ENCODE measurements at places on chromosomes 13 and 19.

GRCh38 chr13:91045351-91046034 is 302.0 kb upstream of the MIR17HG start:
- DNase-seq: no peak

- no peak for DNase-seq
Measured at GRCh38 chr13:100836711-100837110, 162.1 kb upstream of the TMTC4 start.

DNA sequence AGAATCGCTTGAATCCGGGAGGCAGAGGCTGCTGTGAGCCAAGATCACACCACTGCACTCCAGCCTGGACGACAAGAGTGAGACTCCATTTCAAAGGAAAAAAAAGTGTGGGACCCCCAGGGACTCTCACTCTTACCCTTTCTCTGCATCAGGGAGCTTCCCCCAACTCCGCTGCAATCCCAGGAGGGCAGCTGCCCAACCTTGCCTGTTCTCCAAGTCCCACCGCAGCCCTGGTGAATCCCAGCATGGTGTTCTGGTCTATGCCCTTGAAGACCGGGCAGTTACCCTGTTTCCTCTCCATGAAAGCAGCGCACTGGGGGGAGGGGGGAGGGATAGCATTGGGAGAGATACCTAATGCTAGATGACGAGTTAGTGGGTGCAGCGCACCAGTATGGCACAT is 35.7 kb upstream of the DPRX start:
- no peak for DNase-seq

GRCh38 chr19:6429419-6430221 is 3.9 kb downstream of the SLC25A41 start:
- no peak for DNase-seq

DNA sequence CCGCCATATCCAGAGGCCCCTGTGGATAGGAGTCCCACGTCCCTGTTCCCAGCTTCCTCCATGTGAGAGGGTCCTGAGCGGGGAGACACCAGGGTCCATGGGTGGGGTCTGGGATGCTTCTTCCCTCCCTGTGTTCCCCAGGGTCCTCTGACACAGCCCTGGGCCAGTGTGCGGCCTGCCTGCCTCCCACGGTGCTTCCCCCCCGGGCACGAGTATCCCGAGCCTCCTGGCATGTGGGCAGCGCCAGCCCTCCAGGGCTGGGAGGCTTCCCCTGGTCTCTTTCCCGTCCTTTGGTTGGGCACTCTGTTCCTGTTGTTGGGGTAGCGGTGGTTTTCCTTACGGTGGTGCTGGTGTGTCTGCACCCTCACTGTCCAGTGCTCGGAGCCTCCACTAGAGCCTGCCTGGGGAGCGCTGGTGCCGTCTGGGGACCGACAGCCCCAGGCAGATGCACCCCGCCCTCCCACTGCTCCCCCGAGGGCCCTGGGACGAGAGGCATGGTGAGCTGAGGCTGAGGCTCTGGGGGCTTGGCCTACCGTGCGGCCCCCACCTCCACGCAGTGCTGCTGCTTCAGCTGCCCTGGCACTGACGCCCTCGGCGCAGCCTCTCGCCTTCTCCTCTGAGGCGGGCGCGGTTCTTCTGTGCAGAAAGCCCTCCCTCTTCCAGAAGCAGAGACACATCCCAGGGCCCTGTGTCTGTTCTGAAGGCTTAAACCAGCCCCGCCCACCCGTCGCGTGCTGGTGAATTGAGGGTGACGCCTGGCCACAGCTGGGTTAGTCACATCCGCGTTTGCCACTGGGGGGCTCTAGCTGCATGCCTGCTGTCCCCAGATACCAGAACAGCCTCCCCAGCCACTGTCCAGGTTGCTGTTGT is 27.9 kb downstream of the PLEKHJ1 start:
- DNase-seq: peak; percentile 77

DNA sequence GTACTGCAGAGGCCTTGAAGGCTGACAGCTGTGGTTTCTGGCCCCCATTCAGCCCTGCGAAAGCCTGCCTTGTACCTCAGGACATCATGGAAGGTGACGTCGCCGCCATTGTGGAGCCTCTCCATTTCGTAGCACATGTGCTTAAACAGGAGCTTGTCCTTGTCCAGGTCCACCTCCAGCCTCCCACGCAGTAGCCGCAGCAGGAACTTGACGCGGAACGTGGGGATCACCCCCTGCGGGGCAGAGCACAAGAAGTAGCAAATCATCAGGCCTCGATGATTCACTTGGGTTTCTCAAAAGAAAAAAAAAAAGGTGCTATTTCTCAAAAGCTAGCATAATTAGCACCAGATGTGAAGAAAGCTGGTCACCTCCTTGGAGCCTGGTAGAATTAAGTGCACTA is 351.0 kb downstream of the NALCN start:
- no peak for DNase-seq

- no peak for DNase-seq
Measured at GRCh38 chr13:49369866-49370265, 74.0 kb downstream of the CAB39L start.

GRCh38 chr19:45934551-45935230 is 20.1 kb upstream of the NANOS2 start:
- no peak for DNase-seq

DNA sequence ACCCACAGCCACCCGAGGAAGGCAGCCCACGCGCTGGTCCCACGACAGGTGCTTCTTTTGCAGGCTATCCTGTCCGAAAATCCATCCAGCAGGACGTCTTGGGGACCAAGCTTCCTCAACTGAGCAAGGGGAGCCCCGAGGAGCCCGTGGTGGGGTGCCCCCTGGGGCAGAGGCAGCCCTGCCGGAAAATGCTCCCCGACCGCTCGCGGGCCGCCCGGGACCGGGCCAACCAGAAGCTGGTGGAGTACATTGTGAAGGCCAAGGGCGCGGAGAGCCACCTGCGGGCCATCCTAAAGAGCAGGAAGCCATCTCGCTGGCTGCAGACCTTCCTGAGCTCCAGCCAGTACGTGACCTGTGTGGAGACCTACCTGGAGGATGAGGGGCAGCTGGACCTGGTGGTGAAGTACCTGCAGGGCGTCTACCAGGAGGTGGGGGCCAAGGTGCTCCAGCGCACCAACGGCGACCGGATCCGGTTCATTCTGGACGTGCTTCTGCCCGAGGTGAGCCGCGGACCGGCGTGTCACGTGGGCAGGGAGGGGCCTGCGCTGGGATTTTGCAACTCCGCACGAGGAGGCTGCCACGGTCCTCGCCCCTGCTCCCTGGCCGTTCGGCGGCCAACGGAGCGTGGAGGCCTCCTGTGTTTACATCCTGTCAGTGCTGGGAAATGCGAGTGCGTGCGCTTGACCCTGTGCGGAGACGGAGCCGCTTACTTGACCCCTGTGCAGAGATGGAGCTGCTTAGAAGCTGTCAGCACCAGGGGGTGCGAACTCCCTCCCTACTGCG is 12.9 kb upstream of the NDUFS7 start:
- DNase-seq: no peak

GRCh38 chr19:58229255-58229639 is 533 bp downstream of the ZNF544 start:
- DNase-seq: no peak

DNA sequence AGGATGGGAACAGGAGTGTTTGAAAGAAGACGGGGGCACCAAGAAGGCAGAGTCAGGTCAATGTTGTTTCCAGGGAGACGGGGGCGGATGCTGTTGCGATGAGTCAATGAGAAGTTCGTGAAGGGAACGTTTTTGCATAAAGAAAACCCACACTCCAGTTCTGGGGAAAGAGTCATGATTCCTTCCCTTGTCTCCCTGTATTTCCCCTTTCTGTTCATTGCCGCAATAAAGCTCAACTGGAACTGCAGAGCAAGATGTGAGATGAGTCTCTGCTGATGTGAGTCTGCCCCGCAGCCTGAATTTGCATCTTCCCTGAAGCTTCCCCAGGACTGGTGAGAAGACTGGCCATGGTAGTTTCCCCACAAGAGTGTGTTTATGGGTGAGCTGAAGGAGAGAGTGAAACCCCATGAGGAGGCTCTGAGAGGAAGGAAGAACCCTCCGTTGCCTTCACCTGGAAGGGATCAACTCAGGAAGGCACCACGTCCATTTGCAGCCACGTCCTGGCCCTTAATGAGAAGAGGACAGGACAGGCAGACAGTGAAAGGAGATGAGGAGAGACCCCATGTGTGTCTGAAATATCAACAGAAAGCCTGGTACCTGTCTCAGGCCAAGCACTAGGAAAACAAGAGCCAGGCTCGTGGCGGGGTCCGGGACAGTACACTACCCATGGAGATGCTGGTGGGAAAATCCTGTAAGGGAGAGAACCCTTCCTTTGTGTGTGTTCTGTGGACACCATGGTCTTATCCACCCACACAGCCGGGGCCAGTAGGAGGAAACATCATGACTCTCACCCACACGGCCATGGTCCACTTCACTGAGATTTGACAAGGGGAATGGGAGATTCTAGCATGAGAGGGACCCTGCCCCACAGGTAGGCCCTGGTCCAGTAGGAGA is 13.7 kb downstream of the LILRA1 start:
- DNase-seq: no peak

DNA sequence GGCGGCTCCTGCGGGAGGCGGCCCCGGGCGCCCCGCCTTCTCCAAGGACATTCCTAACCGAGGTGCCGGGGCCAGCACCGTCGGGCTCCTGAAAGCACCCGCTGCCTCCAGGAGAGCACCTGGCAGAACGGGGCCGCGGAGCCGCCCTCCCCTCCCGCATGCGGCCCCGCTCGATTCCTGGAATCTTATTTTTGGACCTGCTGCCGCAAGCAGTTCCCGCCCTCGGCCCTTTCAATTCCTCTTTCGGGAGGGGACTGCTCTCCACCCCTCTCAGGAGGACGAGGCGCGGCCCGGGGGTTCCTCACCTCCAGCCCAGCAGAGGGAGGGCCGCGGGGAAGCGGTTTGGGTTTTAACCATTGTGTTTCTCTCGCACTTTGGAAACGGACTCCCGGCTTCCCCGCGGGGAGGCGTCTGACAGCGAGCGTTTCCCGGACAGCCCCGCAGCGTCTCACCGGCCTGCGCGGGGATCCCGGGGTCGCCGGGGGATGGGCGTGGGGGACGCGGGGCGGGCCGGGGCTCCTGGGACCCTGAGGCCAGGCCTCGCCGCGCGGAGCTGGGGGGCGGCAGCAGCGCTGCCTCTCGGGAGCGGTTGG is 849 bp downstream of the GAS6 start:
- peak; percentile 82 for DNase-seq

- no peak for DNase-seq
Measured at GRCh38 chr13:24943136-24943535, 152.8 kb upstream of the PABPC3 start.

GRCh38 chr19:45186509-45187334 is 8.1 kb downstream of the BLOC1S3 start:
- DNase-seq: no peak

- no peak for DNase-seq
Measured at GRCh38 chr13:91894316-91894715, 495.9 kb downstream of the GPC5 start.

GRCh38 chr13:110869805-110870706 is 44.8 kb downstream of the ANKRD10 start:
- DNase-seq: peak; percentile 98

GRCh38 chr19:11881151-11881800 is 6.3 kb upstream of the ZNF69 start:
- peak; percentile 66 for DNase-seq

DNA sequence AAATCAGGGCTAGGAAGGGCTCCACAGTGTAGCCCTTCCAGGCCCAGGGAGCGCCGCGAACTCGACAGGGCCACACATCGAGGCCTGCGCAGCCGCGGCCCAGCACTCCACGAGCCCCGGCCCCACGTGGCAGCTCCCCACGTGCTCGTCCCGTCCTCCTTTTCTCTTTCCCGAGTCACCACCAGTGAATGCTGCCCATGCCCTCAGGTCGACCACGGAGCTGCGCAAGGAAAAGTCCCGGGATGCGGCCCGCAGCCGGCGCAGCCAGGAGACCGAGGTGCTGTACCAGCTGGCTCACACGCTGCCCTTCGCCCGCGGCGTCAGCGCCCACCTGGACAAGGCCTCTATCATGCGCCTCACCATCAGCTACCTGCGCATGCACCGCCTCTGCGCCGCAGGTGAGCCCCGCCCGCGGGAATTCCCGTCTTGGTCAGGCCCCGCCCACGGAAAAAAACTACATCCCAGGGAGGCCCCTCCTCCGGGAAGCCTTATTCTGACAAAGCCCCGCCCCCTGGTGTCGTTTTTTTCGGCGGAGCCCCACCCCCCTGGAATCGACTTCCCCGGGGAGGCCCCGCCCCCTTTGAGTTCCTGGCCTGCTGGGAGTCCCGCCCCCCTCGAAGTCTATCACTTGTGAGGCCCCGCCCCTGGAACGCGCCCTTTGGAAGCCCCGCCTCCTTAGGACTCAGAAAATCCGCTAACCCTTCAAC is 7.0 kb downstream of the HIF3A start:
- peak; percentile 76 for DNase-seq

DNA sequence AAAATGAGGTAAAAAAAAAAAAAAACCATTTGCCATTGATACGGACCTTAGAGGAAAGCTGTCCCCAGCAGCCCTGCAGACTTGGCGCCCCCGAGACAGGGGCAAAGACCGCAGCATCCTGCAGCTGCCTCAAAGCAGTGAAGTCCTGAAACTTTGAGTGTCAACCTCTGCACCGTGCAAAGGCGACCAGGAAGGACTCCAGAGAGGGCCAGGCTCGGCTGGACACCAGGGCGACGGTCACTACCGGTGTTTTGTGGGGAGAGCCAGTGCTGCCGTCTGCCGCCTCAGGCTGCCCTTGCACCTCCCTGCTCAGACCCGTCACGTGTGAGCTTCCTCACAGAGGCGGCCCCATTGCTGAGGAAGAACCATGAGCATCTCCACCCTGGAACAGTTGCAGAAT is 146.7 kb upstream of the SPACA7 start:
- DNase-seq: no peak

DNA sequence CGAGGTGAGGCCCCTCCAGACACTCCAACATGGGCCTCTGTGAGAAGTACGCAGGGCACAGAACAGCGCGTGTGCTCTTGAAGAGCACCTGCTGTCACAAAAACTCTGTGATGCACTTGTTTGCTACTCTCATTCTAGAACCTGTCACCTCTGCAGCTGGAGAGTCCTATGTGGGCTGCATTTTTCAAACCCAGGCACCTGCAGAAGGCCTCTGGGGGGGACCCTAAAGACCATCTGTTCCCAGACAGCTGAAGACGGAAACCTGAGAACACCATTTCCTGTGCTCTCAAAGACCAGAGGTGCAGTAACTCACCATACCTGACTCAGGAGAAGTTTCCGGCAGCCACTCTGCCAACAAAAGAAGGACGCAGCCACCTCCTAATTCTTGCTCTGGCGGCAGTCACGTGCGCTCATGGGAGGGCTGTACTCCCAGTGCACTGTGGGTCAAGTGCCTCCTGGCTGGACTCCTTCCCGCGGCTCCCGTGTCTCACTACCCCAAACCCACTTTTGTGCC is 28.1 kb downstream of the RANBP3 start:
- no peak for DNase-seq

GRCh38 chr13:48066310-48066989 is 28.5 kb downstream of the MED4 start:
- DNase-seq: no peak

DNA sequence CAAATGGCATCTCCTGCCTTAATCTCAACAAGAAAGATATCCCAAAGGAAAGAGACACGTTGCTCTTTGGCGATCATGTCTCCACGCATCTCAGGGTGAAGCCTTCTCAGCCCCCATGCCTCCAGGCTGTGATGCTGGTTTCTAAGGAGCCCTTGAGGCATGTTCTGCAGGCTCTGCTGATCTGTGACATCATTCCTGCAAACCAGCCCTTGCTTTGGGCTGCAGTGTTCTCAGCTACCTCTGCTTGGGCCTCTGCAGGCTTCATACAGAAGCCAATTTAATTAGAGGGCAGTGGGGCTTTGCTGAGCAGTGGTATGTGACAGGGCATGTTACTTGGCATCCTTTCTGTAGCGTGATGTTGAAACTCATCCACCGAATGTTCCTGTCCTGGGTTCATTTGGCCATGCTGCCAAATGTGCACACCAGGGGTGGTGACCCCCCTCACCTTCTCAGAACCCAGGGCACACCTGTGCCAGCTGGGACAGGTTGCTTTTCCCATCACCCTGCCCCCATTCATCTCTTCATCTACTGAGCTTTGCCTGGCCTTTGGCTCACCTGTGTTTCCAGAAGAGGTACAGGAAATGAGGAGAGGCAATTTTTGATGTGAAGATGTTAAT is 230.9 kb downstream of the TEX29 start:
- no peak for DNase-seq

Measured in tibial artery (tissue), 4 donors.